ENCODE measurements at places on chromosomes 13 and 19.
A peak's percentile ranks its signal among the peaks of the same experiment; 100 is the strongest.

DNA sequence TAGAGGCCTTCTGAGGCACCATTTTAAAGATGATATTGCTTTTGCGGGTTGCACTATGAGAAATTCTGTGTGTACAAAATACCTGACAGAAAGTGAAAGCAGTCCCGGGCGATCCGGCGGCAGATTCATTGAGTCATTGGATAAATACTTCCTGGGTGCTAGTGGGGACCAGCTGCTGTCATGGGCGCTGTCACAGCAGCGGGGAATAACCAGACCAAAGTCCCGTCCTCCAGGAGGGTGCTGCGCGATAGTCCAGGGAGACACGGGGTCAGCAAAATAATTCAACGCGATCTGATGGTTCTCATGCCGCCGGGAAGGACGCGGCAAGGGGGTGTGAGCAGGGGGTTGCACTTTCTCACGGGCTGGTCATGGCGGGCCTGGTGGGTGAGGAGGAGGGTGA is 13.5 kb downstream of the ZFR2 start:
- no peak for DNase-seq

DNA sequence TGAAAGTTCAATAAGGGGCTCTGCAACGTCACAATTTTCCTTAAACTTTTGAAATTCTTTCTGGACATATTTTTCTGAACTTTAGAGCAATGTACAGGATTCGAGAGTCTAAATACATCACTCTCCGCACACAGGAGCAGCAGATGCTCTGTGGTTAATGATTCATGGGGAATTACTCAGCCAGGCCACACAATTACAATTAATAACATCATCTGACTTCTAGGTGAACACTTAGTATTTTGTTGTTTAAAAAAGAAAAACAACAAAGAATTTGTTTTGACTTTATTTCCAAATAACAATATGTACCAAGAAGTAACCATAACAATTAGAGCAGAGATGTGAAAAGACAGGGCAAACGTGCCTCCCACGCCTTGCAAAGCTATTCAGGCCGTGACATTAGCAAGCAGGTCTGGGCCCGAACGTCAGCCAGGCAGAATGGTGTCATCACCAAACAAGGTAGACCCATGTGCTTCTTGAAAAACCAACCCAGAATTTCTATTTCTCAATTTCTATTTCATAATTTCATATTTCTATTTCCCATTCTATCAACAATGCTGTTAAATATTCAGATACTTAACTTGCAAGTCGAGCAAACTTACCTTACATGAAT is 236.3 kb downstream of the COL4A1 start:
- DNase-seq = no peak

DNA sequence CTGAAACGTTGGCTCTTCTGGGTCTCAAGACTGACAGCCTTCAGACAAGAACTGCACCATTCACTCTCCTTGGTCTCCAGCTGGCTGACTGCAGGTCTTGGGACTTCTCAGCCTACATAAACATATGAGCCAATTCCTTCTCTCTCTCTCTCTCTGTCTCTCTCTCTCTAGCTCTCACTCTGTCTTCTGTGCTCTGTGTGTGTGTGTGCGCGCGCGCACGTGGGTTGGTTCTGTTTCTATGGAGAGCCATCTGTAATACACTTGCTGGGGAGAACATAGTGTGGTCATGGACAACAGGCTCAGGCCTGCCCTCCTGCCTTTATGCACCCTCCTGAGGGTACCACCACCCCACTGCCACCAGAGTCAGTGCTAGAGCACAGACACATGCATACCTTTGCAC is 13.7 kb upstream of the SERPINE3 start:
- DNase-seq = no peak

DNA sequence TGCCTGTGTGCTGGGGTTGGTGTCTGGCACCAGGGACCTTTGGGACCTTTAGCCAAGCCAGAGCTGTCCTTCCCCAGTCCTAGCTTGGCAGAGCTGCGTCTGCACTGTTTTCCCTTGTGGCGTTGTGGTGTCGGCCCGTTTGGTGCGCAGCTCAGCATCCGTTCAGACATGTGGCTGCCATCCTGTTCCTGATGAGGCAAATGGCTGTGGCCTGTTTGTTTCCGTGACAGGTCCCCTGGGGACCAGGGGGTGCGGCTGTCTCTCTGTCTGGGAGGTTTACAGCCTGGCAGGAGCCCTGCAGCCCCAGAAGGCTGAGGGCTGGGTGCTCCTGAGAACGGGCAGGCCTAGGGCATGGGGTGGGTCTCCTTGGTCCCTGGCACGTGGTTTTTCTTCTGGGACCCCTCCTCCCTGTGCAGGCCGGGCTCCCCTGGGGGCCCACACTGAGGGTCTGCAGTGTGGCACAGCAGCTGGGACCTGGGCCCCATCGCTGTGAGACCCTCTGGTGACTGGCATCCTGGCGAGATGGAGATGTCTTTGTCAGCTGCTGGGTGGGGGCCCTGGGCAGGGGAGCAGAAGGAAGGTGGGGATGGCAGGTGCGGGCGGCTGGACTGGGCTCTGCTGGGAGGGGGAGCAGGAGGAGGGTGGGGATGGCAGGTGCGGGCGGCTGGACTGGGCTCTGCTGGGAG is 4.0 kb downstream of the SPPL2B start:
- DNase-seq = peak; percentile 26

- DNase-seq = no peak
These were observed 3.0 kb upstream of the COX6B1 start for GRCh38 chr19:35644987-35645679.

- no peak for DNase-seq
These were observed 11.3 kb upstream of the POU2F2 start for GRCh38 chr19:42143341-42144234.

DNA sequence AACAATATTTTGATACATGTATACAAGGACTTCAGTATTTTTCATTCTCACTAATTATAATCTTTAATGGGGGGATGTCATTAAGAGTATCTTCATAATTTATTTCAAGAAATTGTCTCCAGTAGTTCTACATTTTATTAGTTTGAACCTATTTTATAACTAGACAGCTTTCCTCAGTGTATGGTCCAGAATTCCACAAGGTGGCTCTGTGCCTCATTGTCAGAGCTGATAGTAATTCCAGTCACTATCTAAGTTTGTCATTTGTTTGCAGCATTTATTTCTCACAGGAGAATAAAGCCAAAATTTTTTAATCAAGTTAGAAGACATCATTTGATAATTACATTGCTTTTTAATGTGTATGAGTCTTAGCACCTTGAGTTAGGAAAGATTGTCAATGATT is 1633.0 kb upstream of the PCDH20 start:
- DNase-seq = no peak

- DNase-seq = no peak
These were observed 196.8 kb downstream of the PDS5B start for GRCh38 chr13:32783067-32783466.
